ENCODE measurements at places on chromosomes 6 and 20.

GRCh38 chr6:98633886-98634285, 200.5 kb upstream of the POU3F2 start:
- no peak for DNase-seq

- no peak for DNase-seq
Measured at GRCh38 chr6:108771421-108771820, 76.8 kb upstream of the ARMC2 start.

GRCh38 chr20:492159-492558, 29.8 kb upstream of the TBC1D20 start:
- no peak for DNase-seq

DNA sequence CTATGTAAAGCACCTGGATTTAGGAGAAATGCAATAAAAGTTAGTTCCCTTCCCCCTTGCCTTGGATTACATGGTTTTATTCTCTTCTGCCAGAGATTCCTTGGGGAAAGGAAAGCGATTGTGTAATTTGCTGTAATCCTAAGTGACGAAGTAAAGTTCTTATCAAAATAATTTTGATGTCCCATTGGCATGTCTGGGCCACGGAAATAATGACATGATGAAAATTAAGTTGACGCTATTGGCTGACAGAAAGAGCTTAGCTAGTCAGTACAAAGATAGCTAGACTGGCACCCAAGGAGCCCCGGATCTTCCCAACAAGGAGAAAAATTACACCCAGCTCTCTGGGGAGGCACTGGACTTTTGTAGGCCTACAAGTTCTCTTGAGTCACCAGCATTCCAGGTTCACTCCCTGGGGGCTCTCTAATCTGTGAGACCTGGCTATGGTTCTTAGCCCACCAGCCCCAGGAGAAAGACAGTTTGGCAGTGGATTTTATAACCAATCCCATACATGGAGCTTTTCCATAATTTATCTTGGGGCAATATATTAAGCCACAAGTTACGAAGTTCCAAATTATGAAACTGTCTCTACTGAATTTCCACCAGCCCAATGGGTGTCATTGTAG, 59.9 kb downstream of the FOXA2 start:
- no peak for DNase-seq

DNA sequence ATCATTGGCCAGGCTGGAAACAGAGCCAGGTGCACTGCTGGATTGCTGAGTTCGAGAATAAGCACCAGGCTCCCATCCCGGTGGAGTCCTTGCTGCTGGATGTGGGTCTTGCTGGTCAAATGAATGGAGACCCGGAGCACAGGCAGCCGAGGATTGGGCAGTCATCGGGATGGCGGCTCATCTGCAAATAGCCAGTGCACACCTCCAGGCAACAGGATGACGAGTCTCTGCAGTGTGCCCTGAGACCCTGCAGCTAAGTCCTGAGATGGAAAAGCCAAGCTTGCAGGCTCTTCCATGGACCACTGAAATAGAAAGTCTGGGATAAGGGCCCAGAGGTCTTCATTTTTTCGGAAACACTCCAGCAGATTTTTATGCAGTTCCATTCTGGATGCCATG, 143.5 kb downstream of the WDR27 start:
- no peak for DNase-seq

DNA sequence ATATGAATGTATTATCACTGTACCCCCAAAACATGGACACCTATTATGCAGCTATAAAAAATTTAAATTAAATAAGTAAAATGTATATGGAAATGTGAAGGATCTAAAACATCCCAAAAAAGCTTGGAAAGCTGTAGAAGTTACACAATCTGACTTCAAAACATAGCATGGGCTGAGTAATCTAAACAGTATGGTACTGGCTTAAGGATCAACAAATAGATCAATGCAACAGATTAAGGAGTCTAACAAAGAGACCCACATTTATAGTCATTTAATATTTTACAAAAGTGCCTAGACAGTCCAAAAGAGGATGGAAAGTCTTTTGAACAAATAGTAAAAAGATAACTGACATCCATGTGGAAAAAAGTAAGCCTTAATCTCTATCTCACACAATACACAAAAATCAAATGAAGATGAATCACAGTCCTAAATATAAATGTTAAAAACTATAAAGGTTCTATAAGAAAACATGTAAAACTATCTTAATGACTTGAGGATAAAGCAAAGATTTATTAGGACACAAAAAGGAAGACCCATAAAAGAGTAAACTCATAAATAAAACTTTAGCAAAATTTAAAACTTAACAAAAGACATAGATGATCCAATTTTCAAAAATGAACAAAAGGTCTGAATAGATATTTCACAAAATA, 46.8 kb downstream of the RANBP9 start:
- no peak for DNase-seq

- DNase-seq, result no peak
Measured at GRCh38 chr20:1700990-1701389, 43.4 kb upstream of the SIRPG start.

- DNase-seq, result no peak
Measured at GRCh38 chr20:481167-481566, 18.8 kb upstream of the TBC1D20 start.
